Amniotic stem cell (primary cell): ENCODE measurements at places on chromosomes 12 and 14.

DNA sequence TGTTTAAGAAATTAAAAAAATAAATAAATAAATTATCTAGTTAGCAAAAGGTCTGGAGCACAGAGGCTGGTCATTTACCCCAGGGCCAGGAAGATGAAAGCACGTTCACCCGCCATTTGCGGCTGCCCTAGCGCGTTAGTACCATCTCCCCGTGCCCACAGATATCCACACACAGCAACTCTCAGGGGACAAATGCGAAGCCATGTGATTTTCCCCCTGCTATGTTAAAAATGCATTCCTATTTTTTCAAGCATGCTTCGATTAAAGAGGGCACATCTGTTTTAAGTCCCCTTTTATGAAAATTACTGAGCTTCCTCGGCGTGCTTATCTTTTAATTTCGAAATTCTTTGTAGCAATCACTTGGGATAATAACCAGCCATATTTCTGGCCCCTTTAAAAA, 56.9 kb upstream of the PIWIL1 start:
- no peak for DNase-seq

- DNase-seq: no peak
Observed at GRCh38 chr14:63904724-63905123, 51.9 kb downstream of the SYNE2 start.

GRCh38 chr12:27560126-27560525, 36.1 kb downstream of the PPFIBP1 start:
- no peak for DNase-seq

GRCh38 chr12:74581439-74581838, 43.8 kb downstream of the ATXN7L3B start:
- no peak for DNase-seq

DNA sequence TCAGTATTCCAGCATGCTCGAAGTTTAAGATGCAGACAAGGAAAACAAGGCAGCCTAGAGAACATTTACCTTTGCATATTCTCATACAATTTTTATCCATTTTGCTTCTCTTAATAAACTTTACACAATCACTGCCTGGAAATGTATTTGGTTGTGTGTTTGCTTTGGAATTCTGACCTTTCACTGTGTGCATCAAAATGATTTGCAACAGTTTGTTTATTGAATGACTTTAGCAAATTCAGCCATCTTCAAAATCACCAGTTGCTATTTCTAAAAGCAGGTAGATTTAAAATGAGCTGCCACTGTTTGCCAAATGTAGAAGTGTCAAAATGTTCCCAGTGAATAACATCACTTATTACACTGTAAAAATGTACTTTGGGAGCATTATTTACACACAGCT, 669.9 kb downstream of the SLC16A7 start:
- no peak for DNase-seq

- DNase-seq: no peak
Observed at GRCh38 chr12:97764700-97765099, 302.1 kb downstream of the RMST start.

GRCh38 chr14:102857444-102857843, 65.0 kb upstream of the AMN start:
- no peak for DNase-seq

DNA sequence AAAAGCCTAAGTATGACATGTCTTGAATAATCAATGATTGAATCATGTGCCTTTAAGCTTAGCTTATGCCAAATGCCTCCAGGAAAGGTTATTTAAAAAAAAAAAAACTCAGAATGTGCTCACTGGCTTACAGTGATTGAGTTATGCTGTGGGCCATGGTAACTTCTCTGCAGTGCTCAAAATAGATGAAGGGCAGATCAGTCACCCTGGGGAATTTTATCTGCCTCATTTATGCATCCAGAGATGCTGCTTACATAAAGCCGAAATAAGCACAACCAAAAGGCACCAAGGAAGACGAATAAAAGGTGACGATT, 118.7 kb upstream of the MDM1 start:
- DNase-seq: no peak

DNA sequence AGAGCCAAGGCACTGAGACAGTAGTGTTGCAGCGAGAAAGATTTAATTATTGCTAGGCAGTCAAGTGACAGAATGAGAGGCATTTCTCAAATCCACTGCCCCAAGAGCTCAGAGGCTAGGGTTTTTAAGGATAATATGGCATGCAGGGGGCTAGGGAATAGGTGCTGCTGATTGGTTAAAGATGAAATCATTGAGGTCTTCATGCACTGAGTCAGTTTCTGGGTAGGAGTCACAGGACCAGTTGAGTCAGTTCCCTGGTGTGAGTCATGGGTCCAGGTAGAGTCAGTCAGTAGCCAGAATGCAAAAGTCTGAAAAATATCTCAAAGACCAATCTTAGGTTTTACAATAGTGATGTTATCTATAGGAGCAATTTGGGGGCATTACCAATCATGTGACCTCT, 323.8 kb downstream of the RGS6 start:
- no peak for DNase-seq

DNA sequence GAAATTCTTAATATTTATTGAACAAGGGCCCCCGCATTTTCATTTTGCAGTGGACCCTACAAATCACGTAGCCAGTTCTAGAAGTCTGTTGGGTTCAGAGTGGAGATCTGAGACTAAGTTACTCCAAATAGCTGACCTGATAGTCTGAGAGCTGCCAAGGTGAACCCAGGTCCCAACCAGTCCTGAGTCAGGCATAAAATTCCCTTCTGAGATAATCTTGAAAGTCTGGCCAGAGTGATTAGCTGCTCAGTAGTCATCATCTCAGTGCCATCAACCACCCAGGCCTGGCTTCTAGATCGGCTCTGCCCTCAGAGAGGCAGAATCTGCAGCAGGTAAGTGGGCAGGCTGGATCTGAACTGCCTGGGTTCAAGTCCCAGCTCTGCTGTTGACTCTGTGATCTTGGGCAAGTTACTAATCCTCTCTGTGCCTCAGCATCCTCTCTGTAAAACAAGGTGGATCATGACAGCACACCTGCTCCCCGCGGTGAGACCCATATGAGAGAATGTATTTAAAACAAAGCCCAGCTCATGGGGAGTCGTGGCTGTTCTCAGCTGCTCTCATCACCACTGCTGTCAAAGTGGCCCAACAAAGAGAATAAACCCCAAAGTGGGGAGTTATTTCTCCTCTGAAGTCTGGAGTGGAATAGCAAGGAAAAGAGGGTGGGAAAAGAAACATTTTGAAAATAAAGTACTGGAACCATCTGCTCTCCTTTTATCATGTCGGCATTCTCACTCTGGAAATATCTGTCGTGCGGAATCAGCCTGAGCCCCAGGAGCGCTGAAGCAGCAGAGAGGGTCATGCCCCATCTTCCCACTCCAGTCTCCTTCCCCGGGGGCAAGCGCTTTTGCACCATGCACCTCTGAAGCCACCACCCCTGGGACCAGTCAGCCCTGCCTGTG, 193.3 kb downstream of the DPF3 start:
- DNase-seq: no peak

DNA sequence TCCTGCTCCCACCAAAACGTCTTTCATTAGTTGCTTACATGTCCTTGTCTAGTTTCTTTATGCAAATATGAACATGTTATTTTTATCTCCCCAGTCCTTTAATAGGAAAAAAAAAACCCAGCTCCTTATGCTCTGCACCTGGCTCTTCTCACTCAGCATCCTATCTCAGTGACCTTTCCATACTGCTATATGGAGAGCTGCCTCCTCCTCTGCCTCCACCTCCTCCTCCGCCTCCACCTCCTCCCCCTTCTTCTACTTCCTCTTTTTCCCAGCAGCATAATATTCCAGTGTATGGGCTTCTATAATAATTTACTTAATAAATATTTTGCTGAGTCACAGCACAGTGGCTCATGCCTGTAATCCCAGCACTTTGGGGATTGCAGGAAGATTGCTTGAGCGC, 31.5 kb downstream of the ABCB9 start:
- DNase-seq: no peak

DNA sequence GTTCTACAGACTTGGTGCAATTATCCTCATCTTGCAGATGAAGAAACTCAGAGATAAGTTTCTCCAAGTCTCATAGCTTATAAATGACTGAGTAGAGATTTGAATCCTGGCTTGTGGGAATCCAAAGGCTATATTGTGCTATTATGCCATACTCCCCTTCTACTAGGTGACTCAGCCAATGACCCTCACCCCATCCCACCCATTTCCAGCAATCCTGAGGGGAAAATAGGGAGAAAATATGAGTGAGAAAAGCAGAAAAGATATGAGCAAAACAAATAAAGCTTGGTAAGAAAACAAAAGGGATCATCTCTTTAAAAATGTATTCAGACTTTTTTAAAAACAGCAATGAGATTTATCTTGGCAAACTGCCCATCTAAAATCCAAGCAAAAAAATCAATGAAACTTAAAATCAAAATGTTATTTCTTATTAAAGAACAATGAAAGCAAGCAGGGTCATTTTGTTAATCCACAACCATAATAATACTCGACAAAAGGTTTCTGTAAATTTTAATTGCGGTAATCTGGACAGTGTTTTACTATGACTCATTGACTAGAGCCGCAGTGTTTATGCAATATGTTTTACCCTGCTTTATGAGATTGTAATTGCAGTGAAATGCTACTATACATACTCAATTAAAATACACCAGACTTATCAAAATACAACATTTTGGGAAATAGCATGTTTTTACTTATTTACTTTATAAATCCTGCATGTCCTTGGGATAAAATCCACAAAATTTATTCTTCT, 13.1 kb upstream of the LGR5 start:
- DNase-seq: no peak

DNA sequence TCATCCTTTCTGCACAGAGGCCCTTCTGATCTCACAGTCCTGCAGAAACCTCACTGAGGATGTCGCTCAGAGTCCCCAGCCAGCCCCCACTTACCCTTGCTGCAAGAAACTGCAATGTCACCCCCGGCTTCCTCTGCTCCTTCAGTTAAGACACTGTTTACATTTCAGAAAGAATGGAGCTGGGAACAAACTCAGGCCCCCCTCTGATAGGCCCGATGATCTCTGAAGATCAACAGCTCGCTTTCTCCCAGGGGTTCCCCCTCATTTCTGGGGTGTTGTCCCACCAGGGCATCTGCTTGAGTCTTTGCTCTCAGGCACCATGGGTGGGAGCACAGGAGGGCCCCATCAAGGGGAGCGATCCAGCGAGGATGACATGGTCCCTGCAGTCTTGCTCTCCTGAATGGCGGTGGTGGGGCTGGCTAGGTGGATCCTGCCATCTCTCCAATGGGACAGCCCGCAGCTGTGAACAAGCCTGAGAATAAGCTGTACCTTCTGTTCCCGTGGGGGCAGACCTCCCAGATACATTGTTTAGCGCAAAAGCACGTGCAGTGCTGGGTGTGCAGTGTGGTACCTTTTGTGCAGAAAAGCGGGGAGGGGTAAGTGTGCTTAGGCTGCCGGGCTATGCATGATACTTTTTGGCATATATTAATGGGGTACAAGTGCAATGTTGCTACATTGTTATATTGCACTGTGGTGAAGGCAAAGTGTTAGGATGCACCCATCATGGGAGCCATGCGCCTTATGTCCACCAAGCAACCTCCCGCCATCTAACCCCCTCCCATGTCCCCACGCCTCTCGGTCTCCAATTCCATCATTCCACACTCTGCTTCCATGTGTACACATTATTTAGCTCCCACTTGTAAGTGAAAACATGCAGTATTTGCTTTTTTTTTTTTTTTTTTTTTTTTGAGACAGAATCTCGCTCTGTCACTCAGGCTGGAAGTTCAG, 6.7 kb upstream of the NCOR2 start:
- DNase-seq: no peak

GRCh38 chr14:65357113-65357512, 55.4 kb upstream of the FUT8 start:
- no peak for DNase-seq

GRCh38 chr14:73785834-73786635, 65.6 kb upstream of the PTGR2 start:
- peak; percentile 65 for DNase-seq

- DNase-seq: no peak
Observed at GRCh38 chr14:92252323-92252722, 70.6 kb upstream of the SLC24A4 start.

GRCh38 chr12:132305991-132306884, 23.2 kb downstream of the GALNT9 start:
- DNase-seq: no peak
